K562 (cell line): ENCODE measurements at places on chromosomes 1 and 21. TPM values are rescaled to one million over a fixed set of nuclear protein-coding genes. Genes with fewer than 3 reads are reported as not detected.

DNA sequence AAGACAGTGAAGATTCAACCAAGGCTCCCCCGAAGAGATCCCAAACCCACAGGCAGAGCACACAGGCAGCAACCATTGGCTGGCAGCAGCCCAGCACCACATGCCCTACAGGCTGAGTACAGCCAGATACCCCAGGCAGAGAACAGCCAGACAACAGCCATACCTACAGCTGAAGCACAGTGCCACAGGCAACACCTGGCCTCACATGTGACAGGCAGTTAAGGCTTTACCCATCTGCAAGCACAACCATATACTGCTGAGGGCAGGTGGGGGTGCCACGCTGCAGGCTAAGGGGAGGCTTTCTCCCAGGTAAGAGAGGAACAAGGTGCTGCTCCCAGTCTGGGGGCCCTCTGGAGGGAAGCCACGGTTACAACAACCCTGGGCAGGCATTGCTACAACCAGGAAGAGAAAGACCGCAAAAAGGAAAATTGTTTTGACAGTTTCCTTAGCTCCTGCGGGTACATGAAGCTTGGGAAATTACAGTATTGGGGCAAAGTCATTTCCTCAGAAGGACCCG is 12.3 kb downstream of the CHIT1 start:
- peaks cover 59% of the 10 kb centered on the region for H3K27me3 ChIP-seq
- no peaks in the 10 kb centered on the region for H3K36me3 ChIP-seq
- H3K27ac ChIP-seq = no peak overlapping the region
- H3K4me3 ChIP-seq = no peak overlapping the region
- DNase-seq = peak; percentile 14
- no peaks in the 10 kb centered on the region for H3K4me1 ChIP-seq

DNA sequence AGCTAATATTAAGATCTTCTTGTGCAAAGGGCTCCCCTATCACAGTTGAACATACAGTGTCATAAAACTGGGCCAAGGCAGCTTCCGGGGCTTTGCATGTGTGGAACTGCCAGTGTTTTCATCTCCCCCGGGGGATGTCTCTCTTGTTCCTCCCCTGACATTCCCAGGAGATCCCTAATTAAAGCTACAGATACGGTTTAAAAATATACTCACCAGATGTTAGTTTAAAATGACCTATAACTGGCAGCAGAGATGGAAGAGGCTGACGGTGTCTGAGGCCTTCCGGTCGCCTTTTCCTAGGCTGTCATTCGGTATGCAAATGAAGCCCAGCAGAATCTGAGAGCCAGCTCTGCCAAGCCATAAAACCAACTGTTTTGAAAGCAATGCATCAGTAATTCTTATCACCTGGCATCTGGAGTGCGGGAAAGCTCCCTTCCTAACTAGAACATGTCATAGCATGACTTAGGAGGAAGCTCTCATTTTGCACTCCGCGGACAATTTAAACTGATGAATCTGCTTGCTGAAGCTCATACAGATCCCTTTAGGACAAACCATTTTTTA is 436.5 kb upstream of the VAMP3 start:
- H3K4me3 ChIP-seq = no peak overlapping the region
- no peak for DNase-seq
- H3K27me3 ChIP-seq = peaks cover 62% of the 10 kb centered on the region

OMA1 gene
- total RNA-seq = 17.6 and 19.3 TPM in 2 replicates

- H3K27ac ChIP-seq = no peak overlapping the region
- no peak overlapping the region for H3K4me3 ChIP-seq
- DNase-seq = no peak
- H3K27me3 ChIP-seq = peaks cover 30% of the 10 kb centered on the region
- no peaks in the 10 kb centered on the region for H3K4me1 ChIP-seq
Measured at GRCh38 chr1:203089651-203090045, 3.8 kb upstream of the MYOG start.

DNA sequence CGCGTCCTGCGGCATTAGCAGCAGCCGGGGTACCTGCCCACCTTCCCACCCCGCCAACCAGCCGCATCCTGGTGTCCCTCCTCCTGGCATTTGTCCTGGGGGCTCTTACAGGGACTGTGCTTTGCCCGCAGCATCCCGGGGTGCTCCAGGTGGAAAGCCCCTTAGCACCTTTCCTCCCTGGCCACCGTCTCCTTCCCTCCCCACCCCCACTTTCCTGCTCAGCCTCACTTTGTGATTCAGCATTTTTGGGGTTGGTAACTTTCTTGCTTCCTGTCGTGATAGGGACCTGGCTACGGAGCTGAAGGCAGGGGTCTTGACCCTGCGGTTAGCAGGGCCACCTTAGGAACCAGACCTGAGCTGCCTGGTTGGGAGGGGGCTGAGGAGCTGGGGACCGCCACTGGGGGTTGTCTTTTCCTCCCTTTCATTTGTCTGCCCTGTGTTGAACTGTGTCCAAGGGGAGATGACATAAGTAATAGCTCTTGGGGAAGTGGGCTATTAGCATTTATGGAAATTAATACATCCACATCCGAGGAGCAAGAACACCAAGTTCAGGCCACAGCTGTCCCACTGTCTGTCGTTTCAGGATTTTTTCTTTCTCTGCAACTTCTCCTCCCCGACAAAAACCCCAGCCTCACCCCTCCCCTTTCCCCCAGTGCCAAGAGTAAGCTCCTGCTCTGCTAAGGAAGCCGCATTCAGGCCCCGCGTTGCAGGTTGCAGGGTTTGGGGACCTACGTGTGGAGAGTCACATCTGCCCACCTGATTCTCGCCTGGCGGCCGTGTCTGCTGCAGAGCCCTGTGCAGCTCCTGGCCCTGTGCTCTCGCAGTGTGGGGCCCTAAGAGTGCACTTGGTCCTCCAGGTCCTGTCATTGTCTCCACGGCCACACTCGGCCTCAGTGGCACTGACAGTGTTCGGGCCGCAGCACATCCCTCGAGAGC is 1.6 kb upstream of the NPHP4 start:
- no peaks in the 10 kb centered on the region for H3K27me3 ChIP-seq
- peaks cover 18% of the 10 kb centered on the region; the same call in 2 of the 3 replicates for H3K4me1 ChIP-seq
- DNase-seq = peak; percentile 90

DNA sequence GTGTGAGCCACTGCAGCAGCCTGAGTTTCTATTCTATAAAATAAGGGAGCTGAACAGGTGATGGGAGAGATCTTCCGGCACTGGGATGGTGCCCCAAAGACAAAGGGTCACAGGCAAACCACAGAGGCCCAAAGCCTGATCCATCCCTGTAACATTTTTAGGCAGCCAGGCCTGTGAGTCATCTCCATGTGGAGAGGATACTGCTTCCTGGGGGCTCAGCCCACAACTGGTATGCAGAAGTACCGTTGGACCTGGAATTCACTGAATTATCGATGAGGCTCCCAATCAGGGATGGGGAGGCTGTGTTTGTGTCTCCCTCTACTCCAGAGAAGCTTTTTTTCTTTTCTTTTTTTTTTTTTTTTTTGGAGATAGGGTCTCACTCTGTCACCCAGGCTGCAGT is 48.8 kb upstream of the WASF2 start:
- peaks cover 50% of the 10 kb centered on the region; the same call in 2 of the 3 replicates for H3K36me3 ChIP-seq
- H3K27me3 ChIP-seq = no peaks in the 10 kb centered on the region
- DNase-seq = peak; percentile 71
- no peak overlapping the region; the same call in 2 of the 3 replicates for H3K27ac ChIP-seq

RGS16 gene
- 0.38 and 0.55 TPM in 2 replicates for total RNA-seq

DNA sequence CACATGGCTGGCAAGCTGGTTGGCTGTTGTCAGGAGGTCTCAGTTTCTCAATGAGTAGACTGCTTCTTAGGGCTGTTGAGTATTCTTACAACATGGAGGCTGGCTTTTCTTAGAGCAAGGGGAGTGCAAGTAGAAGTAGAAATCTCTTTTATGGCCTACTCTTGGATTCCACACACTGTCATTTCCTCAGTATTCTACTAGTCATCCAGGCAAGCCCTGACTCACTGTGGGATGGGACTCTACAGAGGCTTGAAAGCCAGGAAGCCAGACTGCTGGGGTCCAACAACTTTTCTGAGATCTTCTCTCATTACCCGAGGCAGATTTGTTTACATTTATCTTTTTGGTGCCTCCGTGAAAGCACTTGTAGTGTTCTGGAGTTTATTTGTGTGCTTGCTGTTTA is 196.2 kb upstream of the APP start:
- no peak for DNase-seq
- H3K4me1 ChIP-seq = no peaks in the 10 kb centered on the region

DNA sequence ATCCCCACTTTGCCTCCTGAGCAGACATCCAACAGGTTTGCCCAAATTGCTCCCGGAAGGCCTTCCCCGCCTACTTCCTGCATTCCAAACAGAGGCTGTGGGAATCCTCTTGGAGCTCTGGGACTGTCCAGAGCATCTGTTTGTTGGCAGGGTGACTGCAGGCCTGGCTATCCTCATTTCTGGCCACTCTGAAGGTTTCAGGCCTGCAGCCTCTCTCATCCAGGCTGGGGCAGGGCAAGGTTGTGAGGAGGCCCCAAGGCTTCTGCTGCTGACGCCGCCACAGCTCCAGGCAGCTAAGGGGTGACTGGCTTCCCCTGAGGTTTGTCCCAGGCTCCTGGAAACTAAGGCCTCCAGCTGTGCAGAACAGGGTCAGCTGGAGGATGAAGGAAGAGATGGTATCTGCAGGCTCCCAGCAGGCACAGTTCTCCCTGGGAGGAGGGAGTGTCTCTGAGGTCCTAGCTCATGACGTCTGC is 11.3 kb downstream of the CDK18 start:
- peak; percentile 57 for DNase-seq
- H3K36me3 ChIP-seq = no peaks in the 10 kb centered on the region
- H3K27ac ChIP-seq = no peak overlapping the region
- no peak overlapping the region for H3K4me3 ChIP-seq

DVL1 gene
- 106 and 118 TPM in 2 replicates for total RNA-seq

ZFP69 gene
- 4.7 and 4.8 TPM in 2 replicates for total RNA-seq

DNA sequence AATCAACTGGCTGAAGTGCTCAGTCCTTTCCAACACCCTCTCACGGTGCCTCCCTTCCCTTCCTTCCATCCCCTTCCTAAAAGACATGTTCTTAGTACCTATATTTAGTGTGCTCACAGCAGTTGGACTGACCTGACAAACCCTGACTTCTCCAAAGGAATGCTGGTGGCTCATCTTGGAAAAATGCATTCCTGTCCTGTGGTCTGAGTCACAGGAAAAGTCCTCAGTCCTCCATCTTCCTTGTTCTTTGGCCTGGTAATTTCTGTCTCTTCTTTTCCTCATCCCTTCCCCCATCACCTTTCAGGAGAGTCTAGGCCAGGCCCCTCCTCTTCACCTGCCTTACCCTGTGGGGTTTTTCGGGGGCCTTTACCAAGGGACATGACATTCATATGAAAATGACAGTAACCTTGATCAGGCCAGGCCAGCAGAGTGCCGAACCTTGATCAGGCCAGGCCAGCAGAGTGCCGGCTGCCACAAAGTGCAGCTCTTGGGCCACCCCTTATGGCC is 7.2 kb downstream of the ATP1B1 start:
- peak overlapping the region; percentile 14; the same call in 1 of the 2 replicates for H3K4me3 ChIP-seq
- peaks cover 5% of the 10 kb centered on the region; the same call in 1 of the 2 replicates for H3K4me1 ChIP-seq
- no peaks in the 10 kb centered on the region for H3K27me3 ChIP-seq
- H3K27ac ChIP-seq = peak overlapping the region; percentile 25; the same call in 1 of the 3 replicates
- DNase-seq = no peak

GRCh38 chr1:43152866-43153265 is 19.2 kb downstream of the EBNA1BP2 start:
- H3K4me3 ChIP-seq = no peak overlapping the region
- H3K27me3 ChIP-seq = peaks cover 38% of the 10 kb centered on the region
- no peaks in the 10 kb centered on the region for H3K36me3 ChIP-seq
- H3K27ac ChIP-seq = no peak overlapping the region
- no peaks in the 10 kb centered on the region for H3K4me1 ChIP-seq
- no peak for DNase-seq

- peaks cover 60% of the 10 kb centered on the region for H3K36me3 ChIP-seq
- no peak overlapping the region for H3K27ac ChIP-seq
- H3K4me3 ChIP-seq = no peak overlapping the region
- H3K4me1 ChIP-seq = no peaks in the 10 kb centered on the region
Measured at GRCh38 chr1:96804648-96805047, 83.1 kb downstream of the PTBP2 start.
